ENCODE measurements at places on chromosomes 4 and X.
A peak's percentile ranks its signal among the peaks of the same experiment; 100 is the strongest.

- DNase-seq: no peak
Observed at GRCh38 chrX:45050558-45050957, 150.1 kb downstream of the DIPK2B start.

GRCh38 chr4:18689308-18690115 is 668.0 kb upstream of the LCORL start:
- peak; percentile 49 for DNase-seq

GRCh38 chrX:13121020-13121555 is 76.7 kb upstream of the FAM9C start:
- no peak for DNase-seq

DNA sequence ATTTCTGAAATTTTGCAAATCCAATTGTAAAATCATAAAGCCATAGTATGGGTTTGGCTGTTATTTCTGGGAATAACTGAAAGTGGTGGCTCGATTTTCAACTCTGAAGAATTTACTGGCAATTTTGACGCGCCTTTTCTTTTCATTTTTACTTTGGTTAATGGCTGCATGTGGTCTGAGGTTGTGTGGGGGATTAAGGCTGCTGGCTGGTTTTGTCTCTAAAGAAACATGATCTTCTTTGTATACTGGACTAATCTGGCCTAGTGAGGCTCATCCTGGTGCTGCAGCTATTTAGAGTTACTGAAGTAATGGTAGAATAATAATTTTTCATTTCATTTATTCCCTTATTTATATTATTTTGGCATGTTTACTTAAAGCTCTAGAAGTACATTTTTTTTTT is 164.0 kb downstream of the RNF150 start:
- DNase-seq: no peak

DNA sequence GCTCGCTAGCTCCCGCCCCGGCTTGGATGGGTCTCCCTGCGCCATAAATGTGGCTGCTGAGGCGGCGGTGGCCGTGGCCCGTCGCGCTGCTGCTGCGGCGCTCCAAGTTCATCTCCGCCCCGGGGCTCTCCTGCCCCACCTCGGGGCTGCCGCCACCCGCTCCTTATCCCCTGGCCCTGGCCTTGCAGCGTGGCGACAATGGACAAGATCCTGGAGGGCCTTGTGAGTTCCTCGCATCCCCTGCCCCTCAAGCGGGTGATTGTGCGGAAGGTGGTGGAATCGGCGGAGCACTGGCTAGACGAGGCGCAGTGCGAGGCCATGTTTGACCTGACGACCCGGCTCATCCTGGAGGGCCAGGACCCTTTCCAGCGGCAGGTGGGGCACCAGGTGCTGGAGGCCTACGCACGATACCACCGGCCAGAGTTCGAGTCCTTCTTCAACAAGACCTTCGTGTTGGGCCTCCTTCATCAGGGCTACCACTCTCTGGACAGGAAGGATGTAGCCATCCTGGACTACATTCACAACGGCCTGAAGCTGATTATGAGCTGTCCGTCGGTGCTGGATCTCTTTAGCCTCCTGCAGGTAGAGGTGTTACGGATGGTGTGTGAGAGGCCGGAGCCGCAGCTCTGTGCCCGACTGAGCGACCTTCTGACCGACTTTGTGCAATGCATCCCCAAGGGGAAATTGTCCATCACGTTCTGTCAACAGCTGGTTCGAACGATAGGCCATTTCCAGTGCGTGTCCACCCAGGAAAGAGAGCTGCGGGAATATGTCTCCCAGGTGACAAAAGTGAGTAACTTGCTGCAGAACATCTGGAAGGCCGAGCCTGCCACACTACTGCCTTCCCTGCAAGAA is 763 bp downstream of the USP38 start:
- DNase-seq: no peak

- no peak for DNase-seq
Observed at GRCh38 chr4:17805580-17806155, 4.9 kb downstream of the DCAF16 start.

- DNase-seq: no peak
Observed at GRCh38 chrX:151042842-151043241, 59.7 kb downstream of the HMGB3 start.

- no peak for DNase-seq
Observed at GRCh38 chrX:129781680-129782495, 2.1 kb downstream of the SASH3 start.

DNA sequence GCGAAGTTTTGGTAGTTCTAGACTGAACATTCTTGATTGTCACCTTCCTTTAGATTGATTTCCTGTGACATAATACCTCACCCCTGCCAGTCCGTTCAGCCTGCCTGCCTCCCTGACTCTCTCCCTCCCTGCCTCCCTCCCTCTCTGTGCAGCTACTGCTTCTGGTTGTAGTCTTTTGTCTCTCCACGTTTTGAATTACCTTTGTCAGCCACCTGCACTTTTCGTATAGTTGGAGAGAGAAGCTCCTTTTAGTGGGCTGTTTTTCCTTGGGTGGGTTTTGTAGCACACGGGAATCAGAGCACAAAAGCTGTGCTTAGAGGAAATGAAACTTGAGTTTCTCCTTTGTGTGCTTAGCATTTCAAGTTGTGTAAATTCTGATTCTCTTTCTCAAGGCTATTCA is 32.6 kb upstream of the MSMO1 start:
- no peak for DNase-seq

DNA sequence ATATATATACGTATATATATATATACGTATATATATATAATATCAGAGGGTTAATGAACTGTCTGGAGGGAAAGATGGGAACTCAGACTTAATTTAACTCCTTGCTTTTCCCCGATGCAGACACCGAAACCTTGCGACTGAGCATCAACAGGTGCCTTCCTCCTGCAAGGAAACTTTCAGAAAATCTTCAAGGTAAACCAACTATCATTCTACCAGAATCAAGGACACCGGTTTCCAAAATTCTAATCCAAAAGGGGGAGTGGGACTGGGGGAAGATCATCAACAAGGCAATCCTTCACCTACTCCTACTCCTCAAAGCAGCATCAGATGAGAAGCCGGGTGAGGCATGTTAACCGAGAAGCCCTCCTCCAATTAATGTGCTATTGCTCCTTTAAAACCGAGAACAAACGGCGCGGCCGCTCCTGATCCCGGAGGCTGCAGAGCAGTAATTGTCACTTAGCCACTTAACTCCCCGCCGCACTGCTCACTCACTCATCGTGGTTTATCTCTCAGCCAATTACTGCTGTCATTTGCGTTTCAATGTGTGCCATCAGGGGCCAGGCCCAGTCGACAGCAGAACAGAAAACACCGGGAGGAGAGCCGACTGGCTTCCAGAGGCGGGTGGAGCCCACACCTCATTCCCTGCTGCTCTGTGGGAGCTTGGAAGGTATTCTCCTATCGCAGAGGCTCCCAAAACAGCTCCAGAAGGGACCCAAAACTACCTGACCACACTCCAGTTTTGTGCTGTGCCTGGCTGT is 61.7 kb downstream of the MAML3 start:
- DNase-seq: peak; percentile 85

DNA sequence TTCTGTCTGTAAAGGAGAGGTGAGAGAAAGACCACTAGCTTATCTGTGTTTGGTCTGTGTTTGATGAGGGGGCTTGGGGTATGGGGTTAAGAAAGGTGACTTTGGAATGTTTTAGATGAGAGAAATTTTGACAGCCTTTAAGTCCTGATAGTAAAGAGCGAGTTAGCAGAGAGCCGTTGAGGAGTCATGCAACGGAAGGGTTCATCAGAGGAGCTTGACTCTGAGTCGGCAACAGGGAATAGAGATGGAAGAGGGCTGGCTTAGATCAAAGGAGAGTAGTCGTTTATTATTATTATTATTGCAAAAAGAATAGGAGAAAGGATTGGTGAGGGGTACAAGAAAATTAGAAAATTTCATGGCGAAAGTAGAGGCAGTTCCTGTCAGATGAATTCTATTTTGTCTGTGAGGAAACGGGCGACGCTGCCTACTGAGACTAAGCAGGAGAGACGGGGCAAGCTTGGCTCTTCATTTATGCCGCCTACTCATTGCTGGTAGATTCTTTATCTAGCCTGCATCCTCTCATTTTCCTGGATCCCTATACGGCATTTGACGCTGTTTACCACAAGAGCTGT is 473 bp upstream of the VAMP7 start:
- no peak for DNase-seq

GRCh38 chrX:153643431-153644351 is 3.3 kb upstream of the DUSP9 start:
- no peak for DNase-seq

GRCh38 chr4:52005604-52006273 is 14.4 kb downstream of the LRRC66 start:
- DNase-seq: no peak

- no peak for DNase-seq
Observed at GRCh38 chr4:13527192-13527980, 16.9 kb downstream of the NKX3-2 start.

DNA sequence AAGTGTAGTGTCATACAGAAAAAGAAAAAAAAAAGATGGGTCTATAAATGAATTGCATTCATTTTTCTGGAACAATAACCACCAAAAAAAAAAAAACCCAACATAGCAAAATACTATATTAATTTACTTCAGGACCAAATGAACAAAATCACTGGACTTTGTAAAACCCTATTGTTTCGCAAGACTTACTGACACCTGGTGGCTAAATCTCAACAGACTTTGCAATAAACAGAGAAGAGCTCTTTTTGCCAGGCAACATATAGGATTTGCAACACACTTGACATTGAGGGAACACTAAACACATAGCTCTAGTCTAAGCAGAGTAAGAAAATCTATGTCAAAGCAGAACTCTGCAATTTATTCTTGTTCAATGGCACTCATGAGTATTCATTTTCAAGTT is 990.2 kb downstream of the STPG2 start:
- DNase-seq: no peak

DNA sequence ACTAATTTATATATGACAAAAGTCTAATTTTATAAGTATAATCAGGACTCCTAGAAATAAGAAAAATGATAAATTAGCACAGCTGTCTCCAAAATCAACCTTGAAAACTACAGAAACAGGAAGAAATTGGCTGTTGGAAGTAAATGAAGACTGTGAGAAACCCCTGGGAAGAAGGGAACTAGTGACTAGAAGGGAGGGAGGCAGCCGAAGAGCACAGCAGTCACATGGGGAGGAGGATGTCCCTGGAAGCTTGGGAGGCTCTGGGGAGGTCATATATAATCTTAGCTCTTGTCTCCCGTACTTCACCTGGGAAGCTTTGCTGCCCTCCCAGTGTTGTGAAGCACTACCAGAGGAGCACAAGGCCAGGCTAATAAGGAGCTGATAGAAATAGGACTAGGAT is 8.9 kb upstream of the TMA16 start:
- no peak for DNase-seq

DNA sequence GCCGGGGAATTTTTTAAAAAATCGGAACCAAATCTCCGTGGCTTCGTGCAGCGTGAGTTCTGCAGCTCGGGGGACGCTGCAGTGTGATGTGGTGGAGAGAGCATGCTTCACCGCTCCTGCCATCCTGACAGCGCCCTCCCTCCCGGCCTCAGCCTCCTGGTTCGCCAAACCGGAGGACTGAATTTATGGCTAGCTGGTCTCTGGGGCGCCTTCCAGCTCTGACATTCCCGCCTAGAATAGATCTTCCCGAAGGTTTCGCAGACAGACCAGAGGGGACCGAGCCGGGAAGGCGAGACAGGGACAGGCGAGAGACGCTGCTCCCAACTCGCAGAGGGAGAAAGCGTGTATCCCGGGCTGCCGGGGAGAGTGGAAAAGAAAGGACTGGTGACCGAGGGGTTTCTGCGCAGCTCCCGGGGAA is 25.9 kb downstream of the HOPX start:
- peak; percentile 60 for DNase-seq

- DNase-seq: no peak
Observed at GRCh38 chr4:139791681-139792080, 126.1 kb downstream of the MGST2 start.

DNA sequence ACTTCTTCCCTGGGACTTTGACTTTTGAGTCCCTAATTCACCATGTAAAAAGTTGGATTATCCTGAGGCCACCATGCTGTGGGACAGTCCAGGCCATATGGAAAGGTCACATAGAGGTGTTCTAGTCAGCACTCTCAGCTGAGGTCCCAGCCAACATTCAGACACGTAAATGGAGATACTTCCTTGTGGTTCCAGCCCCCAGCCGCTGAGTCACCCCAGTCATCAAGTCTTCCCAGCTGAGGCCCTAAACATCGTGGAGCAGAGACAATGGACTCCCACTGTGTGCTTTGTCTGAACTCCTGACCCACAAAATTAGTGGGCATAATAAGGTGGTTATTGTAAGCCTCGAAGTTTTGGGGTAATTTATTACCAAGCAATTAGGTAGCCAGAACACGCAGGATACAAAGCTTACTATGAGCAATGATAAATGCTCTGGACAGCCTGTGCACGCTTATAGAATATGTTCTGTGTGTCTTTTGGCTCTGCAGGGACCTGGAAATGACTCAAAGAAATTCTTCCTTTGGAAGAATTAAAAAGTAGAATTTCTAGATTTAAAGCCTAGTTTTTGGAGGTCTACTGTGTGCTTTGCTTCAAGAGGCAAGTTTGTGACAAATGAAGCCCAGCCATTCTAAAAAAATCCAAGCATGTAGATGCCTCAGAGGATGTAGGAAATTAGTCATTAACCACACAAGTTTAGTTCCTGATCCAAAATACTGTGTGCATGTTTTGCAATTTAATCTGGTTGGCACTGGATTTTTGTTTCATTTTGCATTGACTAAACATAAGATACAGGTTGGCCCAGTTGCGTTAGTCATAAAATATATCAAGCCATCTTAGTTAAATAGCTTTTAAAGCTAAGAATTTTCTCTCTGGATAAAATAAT is 33.2 kb upstream of the SLC9A7 start:
- no peak for DNase-seq

GRCh38 chrX:2450681-2451080 is 50.1 kb downstream of the DHRSX start:
- DNase-seq: no peak

GRCh38 chr4:13483136-13483767 is 888 bp downstream of the RAB28 start:
- DNase-seq: no peak

- DNase-seq: no peak
Observed at GRCh38 chr4:2931512-2932301, 31.5 kb downstream of the NOP14 start.

GRCh38 chr4:4659871-4660651 is 118.2 kb upstream of the STX18 start:
- no peak for DNase-seq

DNA sequence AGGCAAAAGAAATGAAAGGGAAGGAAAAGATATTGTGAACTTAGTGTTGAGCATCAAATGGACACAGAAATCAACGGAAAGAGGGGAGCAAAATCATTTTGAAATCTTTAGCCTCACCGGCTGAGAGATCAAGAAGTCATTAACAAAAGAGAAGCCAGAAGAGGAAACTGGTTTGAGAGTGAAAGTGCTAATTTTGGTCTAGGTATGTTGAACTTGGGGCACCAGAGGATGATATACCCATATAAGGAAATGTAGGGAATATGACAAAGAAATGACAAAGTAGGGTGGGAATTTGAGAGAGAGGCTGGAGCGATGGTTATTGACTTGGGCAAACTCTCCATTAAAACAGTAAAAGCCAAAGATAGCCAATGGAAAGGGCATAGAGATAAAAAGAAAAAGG is 183.4 kb upstream of the ATOH1 start:
- DNase-seq: no peak

- no peak for DNase-seq
Observed at GRCh38 chrX:12989461-12989860, 14.6 kb downstream of the TMSB4X start.
